ENCODE measurements at places on chromosomes 12 and 14.

GRCh38 chr12:40730281-40730680, 38.0 kb downstream of the CNTN1 start:
- no peak for DNase-seq

DNA sequence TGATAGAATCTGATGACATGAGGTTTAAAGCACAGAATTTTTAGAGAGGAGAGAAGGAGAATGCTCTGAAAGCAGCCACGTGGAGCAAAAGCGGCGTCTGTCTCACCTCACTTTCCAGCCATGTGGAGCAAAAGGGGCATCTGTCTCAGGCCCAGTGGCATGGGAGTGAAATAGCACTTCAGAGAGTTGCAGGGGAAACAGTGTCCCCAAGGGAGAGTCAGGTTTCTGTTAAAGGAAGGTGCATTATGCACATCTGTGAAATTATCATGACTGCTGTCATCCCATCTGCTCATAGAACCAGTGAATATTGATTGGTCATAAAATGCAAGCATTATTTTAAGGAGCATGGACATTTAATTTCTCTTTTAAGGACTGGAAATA, 124.0 kb downstream of the BICD1 start:
- no peak for DNase-seq

- no peak for DNase-seq
These were observed 52.1 kb upstream of the PPFIA2 start for GRCh38 chr12:81811061-81811777.

GRCh38 chr12:96215919-96216273, 21.7 kb downstream of the ELK3 start:
- no peak for DNase-seq

DNA sequence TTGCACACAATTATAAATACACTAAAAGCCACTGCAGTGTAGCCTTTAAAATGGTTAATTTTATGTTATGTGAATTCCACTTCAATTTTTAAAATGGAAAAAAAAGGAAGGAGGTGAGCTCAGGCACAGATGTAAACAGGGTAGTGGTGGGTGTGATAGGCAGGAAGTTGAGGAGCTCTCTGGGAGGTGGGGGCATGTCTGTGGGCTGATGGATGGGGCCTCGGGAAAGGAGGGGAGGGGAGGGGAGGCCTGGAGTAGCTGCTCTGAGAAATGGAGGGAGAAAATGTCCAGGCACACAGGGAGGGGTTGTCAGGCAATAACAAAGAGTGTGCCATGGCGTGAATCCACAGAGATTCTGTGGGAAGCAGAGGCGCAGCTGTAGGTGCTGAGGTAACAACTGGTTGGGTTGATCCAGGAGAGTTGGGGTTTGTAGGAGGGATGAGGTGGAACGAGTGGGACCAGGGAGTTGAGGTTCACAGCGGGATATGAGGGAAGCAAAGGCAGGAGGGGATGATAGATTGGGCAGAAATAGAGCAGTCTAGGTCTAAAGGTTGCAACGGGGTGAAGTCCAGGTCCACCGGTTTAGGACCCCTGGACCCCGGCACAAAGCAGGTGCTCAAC, 57.2 kb downstream of the LTBP2 start:
- no peak for DNase-seq

DNA sequence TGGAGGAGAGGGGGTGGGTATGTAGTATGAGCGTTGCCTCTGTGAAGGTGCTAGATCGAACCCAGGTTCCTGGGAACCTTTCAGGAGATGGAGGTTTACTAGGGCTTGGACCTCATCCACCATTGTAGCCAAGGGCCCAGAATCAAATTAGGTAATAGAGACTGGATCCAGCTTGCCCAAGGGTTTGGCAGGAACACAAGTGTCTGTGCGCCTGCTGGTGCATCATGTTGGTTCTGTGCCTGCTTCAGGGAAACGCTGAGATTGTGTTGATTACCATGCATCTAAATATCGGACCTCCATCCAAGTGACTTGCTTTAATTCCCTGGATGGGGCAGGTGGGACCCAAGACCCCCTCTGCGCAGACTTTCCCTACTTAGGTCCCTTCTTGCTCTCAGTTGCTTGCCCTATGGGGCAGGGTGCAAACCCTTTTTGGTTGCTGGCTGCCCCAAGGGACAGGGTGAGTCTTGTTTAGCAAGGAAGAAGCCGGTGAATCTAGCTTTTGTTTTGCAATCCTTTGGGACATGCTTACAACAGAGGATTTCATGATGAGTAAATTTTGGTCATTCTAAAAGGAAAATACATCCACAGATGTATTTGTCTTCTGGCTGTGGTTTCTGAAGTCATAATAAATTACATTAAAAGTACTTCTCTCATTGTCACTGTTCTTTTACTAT, 189.8 kb upstream of the PRICKLE1 start:
- DNase-seq = no peak

DNA sequence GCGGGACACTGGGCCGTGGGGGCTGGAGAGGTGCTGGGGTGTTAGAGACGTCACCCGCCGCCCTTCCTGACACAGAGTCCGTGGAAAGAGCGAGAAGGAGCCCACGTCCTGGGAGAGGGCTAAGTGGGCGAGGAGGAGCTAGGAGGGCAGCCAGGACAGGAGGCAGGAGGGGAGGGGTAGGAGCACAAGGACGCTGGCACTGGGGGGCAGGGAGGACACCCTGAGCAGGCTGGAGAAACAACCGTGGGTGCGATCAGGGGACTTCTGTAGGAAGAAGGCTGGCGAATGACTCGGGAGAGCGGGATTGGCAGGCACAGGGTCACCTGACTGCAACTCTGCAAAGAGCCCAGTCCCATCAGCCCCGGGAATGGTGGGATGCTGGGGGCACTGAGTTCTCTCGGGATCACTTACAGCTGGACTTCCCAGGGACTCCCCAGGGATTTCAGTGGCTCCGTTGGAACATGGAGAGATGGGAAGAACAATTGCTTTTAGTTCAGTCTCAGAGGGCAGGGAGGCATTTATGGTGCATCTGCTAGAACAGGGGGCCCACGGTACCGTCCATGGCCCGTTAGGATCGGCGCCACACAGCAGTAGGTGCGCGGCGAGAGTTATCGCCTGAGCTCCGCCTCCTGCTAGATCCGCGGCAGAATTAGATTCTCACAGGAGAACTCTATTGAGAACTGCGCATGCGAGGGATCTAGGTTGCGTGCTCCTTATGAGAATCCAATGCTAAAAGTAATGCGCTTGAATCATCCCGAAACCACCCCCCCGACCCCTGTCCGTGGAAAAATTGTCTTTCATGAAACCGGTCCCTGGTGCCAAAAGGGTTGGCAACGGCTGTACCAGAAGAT, 24.3 kb downstream of the UBR7 start:
- no peak for DNase-seq

DNA sequence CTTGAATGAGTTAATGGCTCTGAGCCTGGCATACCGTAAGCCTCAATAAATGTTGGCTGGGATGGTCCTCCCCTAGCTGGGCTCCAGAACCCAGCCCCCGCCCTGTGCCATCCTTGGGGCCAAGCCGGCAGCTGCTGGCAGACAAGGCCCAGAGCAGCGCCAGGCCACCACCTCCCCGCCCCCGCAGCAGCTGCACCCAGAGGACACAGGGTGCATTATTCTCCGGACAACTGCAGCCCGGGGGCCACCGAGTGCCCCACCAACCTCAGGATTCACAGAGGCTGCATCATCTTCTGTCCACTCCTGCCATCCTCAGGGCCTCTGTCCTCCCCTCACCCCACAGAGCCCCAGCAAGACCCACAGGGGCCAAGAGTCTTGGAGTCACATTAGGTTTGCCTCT, 92.7 kb downstream of the NCOR2 start:
- DNase-seq = no peak

GRCh38 chr14:97077687-97078086, 280.5 kb downstream of the VRK1 start:
- no peak for DNase-seq

DNA sequence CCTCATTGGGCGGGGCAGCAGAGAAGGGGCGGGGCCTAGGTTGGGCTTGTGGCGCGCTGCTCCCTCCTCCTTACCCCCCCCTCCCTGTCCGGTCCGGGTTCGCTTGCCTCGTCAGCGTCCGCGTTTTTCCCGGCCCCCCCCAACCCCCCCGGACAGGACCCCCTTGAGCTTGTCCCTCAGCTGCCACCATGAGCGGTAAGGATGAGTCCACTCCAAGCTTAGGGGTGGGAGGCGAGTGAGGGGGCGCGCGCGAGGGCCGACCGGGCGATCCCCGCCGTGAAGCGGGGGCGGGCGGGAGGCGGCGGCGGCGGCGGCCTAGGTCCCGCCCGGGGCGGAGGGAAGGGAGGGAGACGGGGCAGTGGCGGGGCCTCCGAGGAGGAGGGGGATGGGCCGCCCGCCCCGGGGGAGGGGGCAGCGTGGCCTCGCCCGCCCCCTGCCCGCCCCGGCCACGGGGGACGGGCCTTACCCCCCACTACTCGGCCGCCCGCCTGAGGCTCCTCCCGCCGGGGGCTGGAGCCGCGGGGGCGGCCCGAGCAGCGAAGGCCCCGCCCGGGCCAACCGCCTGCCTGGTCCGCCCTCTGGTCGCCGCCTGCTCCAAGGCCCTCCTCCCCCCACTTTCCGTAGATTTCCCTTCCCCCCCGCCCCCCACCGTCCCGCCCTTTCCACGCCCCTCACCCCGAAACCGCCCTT, at the start of gene SP1:
TSS of gene SP1 (plus strand) at position 73 of the 690 bp plus-strand sequence. CDS start at position 189, 116 bp downstream.
- peak; percentile 97 for DNase-seq

DNA sequence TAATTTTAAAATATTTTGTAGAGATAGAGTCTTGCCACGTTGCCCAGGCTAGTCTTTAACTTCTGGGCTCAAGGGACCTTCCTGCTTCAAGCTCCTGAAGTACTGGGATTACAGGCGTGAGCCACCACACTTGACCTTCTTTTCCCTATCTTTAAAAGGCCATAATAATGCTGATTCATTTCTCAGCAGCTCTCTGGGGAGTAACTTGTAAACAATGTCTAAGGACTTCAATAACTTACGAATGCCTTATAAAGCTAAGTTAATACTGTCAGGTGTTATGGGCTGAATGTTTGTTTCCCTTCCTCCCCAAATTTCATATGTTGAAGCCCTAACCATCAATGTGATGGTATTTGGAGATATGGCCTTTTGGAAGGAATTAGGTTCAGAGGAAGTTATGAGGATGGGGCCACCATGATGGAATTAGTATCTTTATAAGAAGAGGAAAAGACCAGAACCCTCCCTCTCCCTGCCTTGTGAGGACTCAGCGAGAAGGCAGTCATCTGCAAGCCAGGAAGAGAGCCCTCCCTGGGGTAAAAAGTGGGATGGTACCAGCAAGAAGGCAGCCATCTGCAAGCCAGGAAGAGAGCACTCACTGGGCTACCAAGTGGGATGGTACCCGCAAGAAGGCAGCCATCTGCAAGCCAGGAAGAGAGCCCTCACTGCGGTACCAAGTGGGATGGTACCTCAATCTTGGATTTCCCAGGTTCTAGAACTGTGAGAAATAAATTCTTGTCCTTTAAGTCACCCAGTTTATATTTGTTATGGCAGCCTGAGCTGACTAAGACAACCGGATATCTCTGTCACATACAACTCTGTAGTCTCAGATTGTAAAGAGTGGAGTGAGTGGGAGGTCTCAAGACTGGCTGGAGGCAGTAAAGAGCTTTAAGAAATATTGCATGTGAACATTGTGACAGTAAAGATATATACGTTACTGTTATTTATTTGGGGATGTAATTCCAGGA, 16.3 kb upstream of the YBX3 start:
- no peak for DNase-seq

GRCh38 chr14:28163897-28164296, 602.7 kb upstream of the FOXG1 start:
- DNase-seq = no peak

GRCh38 chr14:84036840-84037239, 1493.1 kb upstream of the FLRT2 start:
- DNase-seq = no peak

DNA sequence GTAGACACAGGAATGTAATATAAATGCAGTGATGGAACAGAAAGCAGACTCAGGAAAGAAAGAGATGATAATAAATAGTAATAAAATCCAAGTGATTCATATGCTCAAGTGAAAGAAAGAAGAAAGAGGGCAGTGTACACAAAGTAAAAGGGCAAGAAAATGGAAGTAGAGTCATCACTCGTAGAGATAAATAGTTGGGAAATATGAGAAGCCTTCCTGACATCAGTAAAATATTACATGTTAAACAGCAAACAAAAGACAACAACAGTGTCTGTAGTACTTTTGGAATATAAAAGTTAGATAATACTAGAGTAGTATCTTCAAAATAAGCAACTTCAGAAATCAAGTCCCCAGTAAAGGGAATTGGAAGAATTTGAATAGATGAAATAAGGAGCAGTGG, 412.3 kb downstream of the RAD51B start:
- no peak for DNase-seq

GRCh38 chr12:41950455-41950854, 194.2 kb downstream of the GXYLT1 start:
- no peak for DNase-seq

DNA sequence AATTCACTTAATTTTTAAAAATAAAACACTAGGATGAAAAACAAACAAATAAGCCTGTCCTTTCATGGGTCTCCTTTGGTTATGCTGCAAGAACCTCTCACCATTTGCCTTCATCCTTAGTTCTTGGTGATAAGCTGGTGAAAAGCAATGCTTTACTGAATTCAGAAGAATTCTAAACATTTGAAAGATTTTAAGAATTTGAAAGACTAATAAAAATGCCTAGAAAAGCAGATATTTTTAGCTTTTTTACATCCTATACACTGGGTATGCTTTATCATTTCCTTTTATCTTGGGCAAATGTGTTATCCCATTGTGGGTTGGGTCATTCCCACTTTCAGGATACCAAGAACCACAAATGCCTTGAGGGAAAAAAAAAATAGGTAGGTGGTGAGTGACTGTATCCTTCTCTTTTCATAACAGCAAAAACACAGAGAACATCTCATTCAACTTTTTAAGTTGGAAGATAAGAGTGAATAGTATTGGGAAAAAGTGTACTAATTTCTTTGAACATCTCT, 197.1 kb upstream of the ABCD2 start:
- DNase-seq = no peak

GRCh38 chr12:25712169-25712568, 159.1 kb upstream of the LMNTD1 start:
- no peak for DNase-seq

- no peak for DNase-seq
These were observed 6.7 kb downstream of the GLTP start for GRCh38 chr12:109873653-109874052.

GRCh38 chr12:56129206-56129941, 1.3 kb downstream of the ESYT1 start:
- no peak for DNase-seq

GRCh38 chr12:103529306-103529705, 33.5 kb upstream of the C12orf42 start:
- peak; percentile 49 for DNase-seq

GRCh38 chr14:63996625-63997220, 143.9 kb downstream of the SYNE2 start:
- no peak for DNase-seq
